ENCODE measurements at places on chromosomes 3 and 15.

DNA sequence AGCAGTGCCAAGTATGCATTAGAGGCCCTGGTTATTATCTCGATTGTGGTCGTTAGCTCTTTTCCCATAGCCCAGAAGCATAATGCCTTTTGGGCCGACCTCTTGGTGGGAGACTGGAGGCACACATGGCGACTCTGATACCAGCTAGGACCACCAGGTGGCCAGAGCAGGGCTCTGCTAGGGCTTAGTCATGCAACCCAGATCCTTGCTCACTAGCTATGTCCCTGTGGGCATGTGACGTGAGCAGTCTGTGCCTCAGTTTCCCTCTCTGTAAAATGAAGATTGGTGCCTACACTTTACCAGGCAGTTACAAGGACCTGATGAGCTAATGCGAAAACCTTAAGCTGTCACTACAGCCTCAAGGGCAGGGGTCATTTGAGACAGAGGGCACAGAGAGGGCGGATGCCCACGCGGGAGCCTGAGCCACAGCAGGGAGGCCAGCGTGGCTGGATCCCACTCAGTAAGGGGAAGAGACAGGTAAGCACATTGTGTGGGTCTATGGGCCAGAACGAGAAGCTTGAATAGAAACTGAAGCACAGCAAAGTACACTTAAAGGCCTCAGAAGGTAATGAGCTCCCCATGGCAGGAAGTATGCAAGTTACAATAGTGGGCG, 8.8 kb downstream of the KLF15 start:
- H3K27me3 ChIP-seq = peaks cover 7% of the 10 kb centered on the region
- H3K4me3 ChIP-seq = no peak overlapping the region
- no peaks in the 10 kb centered on the region for H3K4me1 ChIP-seq
- no peak for DNase-seq
- H3K36me3 ChIP-seq = no peaks in the 10 kb centered on the region
- H3K27ac ChIP-seq = no peak overlapping the region

- H3K4me3 ChIP-seq = no peak overlapping the region
- peaks cover 9% of the 10 kb centered on the region for H3K27me3 ChIP-seq
- peaks cover 17% of the 10 kb centered on the region for H3K4me1 ChIP-seq
- H3K27ac ChIP-seq = no peak overlapping the region
These were observed 188.5 kb downstream of the FAM43A start for GRCh38 chr3:194874206-194874605.

- no peaks in the 10 kb centered on the region for H3K27me3 ChIP-seq
- H3K4me3 ChIP-seq = no peak overlapping the region
- H3K4me1 ChIP-seq = peaks cover 12% of the 10 kb centered on the region
- H3K27ac ChIP-seq = no peak overlapping the region
- no peak for DNase-seq
These were observed 240.0 kb upstream of the GBE1 start for GRCh38 chr3:82001276-82001923.

- peaks cover 5% of the 10 kb centered on the region for H3K27me3 ChIP-seq
- no peak overlapping the region for H3K27ac ChIP-seq
- DNase-seq = no peak
- no peaks in the 10 kb centered on the region for H3K36me3 ChIP-seq
- H3K4me3 ChIP-seq = peak overlapping the region; percentile 25
These were observed 36.9 kb downstream of the RHCG start for GRCh38 chr15:89459271-89460038.

- H3K27ac ChIP-seq = peak overlapping the region; percentile 52
- no peaks in the 10 kb centered on the region for H3K36me3 ChIP-seq
- no peak overlapping the region for H3K4me3 ChIP-seq
- DNase-seq = no peak
These were observed 46.8 kb downstream of the BHLHE40 start for GRCh38 chr3:5026046-5026362.

- no peaks in the 10 kb centered on the region for H3K27me3 ChIP-seq
- no peak for DNase-seq
- no peak overlapping the region for H3K4me3 ChIP-seq
These were observed 724.9 kb downstream of the NSUN3 start for GRCh38 chr3:94787734-94788270.

GRCh38 chr3:136380530-136380929, 130.4 kb downstream of the PCCB start:
- DNase-seq = no peak
- peaks cover 3% of the 10 kb centered on the region for H3K36me3 ChIP-seq
- no peak overlapping the region for H3K4me3 ChIP-seq

DNA sequence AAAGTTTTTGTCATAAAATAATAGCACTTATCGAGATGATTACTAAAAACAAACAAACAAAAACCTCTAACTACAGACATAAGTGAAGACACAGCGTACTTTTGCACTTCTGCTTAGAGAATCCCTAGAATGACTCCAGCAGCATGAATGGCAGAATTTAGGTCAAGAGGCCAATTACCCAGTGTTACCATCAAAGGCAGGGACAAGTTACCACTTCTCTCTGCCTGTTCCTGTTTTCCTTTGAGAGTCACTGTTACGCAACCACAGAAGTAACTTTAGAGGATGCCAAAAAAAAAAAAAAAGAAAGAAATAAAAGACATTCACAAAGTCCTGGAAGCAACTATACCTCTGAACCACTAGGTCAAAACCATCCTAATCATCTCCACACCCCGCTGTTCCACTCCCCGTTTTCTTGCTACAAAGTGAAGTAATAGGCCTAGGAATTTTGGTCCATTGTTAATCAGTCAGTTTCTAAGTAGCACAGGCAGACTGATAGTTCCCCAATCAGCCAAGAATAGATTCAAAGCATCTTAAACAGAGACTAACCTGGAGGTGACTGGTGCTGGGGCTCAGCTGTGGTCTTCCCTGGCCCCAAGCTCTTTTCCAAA, 41.9 kb downstream of the FMN1 start:
- no peak overlapping the region for H3K27ac ChIP-seq
- H3K4me3 ChIP-seq = no peak overlapping the region
- no peak for DNase-seq
- H3K4me1 ChIP-seq = peaks cover 28% of the 10 kb centered on the region
- H3K36me3 ChIP-seq = no peaks in the 10 kb centered on the region
- H3K27me3 ChIP-seq = peaks cover 2% of the 10 kb centered on the region

- peaks cover 2% of the 10 kb centered on the region for H3K27me3 ChIP-seq
- peaks cover 40% of the 10 kb centered on the region for H3K36me3 ChIP-seq
- H3K4me1 ChIP-seq = peaks cover 55% of the 10 kb centered on the region
- H3K4me3 ChIP-seq = no peak overlapping the region
- no peak for DNase-seq
- H3K27ac ChIP-seq = no peak overlapping the region
These were observed 73.1 kb upstream of the UMPS start for GRCh38 chr3:124657138-124657537.

GRCh38 chr3:141933421-141934300, 57.2 kb downstream of the ATP1B3 start:
- H3K4me3 ChIP-seq = no peak overlapping the region
- peaks cover 3% of the 10 kb centered on the region for H3K27me3 ChIP-seq
- peaks cover 6% of the 10 kb centered on the region for H3K36me3 ChIP-seq
- no peak overlapping the region for H3K27ac ChIP-seq
- DNase-seq = no peak
- H3K4me1 ChIP-seq = no peaks in the 10 kb centered on the region

DNA sequence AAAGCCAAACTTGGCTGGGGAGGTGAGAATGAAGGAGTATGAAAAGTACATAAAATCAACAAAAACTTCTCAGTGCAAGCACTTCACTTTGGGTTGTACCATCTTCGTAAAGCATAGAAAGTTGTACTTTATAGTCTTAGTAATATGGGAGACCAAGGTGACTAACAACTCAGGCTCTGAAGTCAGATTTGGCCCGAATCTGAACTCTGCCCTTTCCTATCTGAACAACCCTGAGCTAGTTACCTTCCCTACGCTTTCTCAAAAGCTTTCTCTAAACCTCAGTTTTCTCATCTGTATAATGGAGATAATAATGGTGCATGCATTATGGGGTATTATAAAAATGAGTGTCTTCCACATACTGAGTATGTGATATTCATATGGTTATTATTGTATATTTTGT, 285.4 kb upstream of the UMPS start:
- no peak for DNase-seq
- no peak overlapping the region for H3K27ac ChIP-seq
- no peak overlapping the region for H3K4me3 ChIP-seq
- H3K4me1 ChIP-seq = no peaks in the 10 kb centered on the region

GRCh38 chr15:74176262-74177214, 3.0 kb downstream of the ISLR start:
- no peak overlapping the region for H3K4me3 ChIP-seq
- no peaks in the 10 kb centered on the region for H3K36me3 ChIP-seq
- no peak overlapping the region for H3K27ac ChIP-seq
- no peak for DNase-seq
- peaks cover 12% of the 10 kb centered on the region for H3K27me3 ChIP-seq

DNA sequence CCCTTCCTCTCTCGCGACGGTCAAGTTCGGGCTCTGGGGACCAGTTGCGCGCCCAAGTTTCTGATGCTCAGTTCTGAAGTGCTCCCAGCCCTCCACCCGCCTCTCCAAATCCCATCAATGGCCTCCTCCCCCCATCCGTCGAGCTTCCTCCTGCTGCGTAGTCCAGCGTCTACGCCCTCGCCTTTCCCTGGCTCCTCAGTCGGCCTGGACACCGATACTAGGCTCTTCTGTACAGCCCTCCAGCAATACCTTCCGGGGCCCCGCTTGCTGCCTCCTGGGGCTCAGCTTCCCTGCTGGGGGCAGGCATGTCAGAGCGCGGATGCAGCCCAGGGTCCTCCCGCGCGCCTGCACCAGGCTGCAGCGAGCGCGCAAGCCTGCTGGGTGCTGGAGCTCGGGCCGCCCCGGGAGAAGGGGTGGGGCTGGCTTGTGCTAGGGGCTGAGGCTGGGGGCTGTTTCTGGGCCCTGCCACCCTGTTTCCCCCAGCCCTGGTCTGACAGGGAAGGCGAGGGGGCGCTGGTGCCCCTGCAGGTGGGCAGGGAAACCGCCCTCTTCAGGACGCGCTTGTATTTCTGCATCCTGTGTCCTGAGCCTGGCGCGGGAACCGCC, 353.3 kb upstream of the SUCLG2 start:
- no peak overlapping the region for H3K27ac ChIP-seq
- no peaks in the 10 kb centered on the region for H3K27me3 ChIP-seq
- peaks cover 3% of the 10 kb centered on the region for H3K4me1 ChIP-seq
- peak; percentile 43 for DNase-seq
- H3K36me3 ChIP-seq = no peaks in the 10 kb centered on the region
- H3K4me3 ChIP-seq = peak overlapping the region; percentile 77

GRCh38 chr15:31160297-31160696, 58.8 kb upstream of the TRPM1 start:
- no peaks in the 10 kb centered on the region for H3K36me3 ChIP-seq
- no peak overlapping the region for H3K4me3 ChIP-seq
- DNase-seq = no peak

DNA sequence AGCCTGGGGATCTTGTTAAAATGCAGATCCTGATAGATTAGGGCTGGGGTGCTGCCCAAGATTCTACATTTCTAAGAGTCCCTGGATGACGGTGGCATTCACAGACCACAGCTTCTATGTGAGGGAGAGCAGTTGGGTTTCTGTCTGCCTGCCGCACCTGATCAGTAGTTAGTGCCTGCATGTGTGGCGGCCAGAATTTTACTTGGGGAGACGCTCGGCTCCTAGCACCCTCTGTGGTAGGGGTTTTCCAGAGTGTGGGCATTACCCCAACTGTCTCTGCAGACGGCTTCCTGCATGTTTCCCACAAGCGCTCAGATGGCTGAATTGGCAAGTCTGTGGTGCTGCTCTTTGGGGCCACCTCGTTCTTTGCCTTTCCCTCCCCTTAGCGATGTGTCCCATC, 8.3 kb downstream of the GHRL start:
- peaks cover 21% of the 10 kb centered on the region for H3K4me1 ChIP-seq
- H3K27ac ChIP-seq = peak overlapping the region; percentile 42
- DNase-seq = no peak
- H3K27me3 ChIP-seq = peaks cover 6% of the 10 kb centered on the region
- no peak overlapping the region for H3K4me3 ChIP-seq
- peaks cover 22% of the 10 kb centered on the region for H3K36me3 ChIP-seq

DNA sequence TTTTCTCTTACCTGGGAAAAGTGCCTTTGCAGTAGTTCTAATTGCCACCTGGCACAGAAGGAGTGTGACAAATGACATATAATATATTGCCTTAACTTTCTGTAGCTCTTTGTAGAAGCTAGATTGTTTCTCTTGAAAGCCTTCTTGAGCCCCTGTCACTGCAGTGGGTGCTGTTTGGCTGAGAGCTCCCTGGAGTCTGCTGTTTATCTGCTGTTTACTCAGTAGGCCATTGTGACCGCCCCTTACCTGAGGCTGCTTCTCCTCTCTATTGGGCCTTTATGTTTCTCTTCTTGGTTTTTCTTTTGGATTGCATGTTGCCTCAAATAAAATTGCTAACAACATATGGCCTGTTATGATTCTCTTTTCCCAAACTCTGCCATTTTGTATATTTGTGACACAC, 16.7 kb downstream of the MAP2K5 start:
- no peak for DNase-seq
- no peaks in the 10 kb centered on the region for H3K4me1 ChIP-seq
- no peak overlapping the region for H3K27ac ChIP-seq
- H3K4me3 ChIP-seq = no peak overlapping the region

- H3K4me3 ChIP-seq = no peak overlapping the region
- peaks cover 24% of the 10 kb centered on the region for H3K27me3 ChIP-seq
- DNase-seq = no peak
- H3K4me1 ChIP-seq = peaks cover 16% of the 10 kb centered on the region
- H3K27ac ChIP-seq = no peak overlapping the region
These were observed 4.0 kb upstream of the SEMA3F start for GRCh38 chr3:50150863-50151686.

DNA sequence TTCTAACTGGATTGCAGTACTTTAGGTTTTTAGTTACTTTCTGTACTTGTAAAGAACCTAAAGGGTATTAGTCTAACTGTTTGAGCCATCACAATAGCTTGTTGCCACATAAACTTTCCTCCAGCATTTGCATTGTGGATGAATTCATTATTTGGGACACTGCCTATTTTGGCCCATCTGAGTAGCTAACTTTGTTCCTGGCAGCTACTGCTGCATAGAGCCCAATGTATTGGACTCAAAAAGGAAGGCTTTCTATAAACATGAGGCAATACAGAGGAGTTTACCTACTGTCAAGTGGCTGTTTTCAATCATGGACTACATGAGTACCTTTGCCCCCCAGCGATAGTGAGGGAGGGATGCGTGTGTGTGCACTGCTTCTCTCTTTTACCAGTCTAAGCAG, 1.9 kb downstream of the ROBO2 start:
- peaks cover 8% of the 10 kb centered on the region for H3K4me1 ChIP-seq
- no peak for DNase-seq
- peaks cover 5% of the 10 kb centered on the region for H3K27me3 ChIP-seq
- H3K27ac ChIP-seq = no peak overlapping the region

- no peaks in the 10 kb centered on the region for H3K36me3 ChIP-seq
- no peak overlapping the region for H3K4me3 ChIP-seq
- DNase-seq = no peak
- H3K4me1 ChIP-seq = peaks cover 27% of the 10 kb centered on the region
- H3K27me3 ChIP-seq = no peaks in the 10 kb centered on the region
These were observed 95.3 kb downstream of the ITPR1 start for GRCh38 chr3:4588466-4588865.

GRCh38 chr3:192042116-192042515, 581.2 kb downstream of the PYDC2 start:
- no peaks in the 10 kb centered on the region for H3K4me1 ChIP-seq
- no peaks in the 10 kb centered on the region for H3K27me3 ChIP-seq
- no peak overlapping the region for H3K4me3 ChIP-seq
- DNase-seq = no peak
- H3K27ac ChIP-seq = no peak overlapping the region

- H3K4me1 ChIP-seq = peaks cover 5% of the 10 kb centered on the region
- DNase-seq = no peak
- no peaks in the 10 kb centered on the region for H3K36me3 ChIP-seq
- no peak overlapping the region for H3K4me3 ChIP-seq
These were observed 22.1 kb downstream of the ST8SIA2 start for GRCh38 chr15:92415639-92416297.
